Motor neuron (in vitro differentiated cells): ENCODE measurements at places on chromosomes 5 and 9. TPM values are rescaled to one million over a fixed set of nuclear protein-coding genes. Genes with fewer than 3 reads are reported as not detected.

NR5A1 gene
- 0.69 TPM in 1 of 2 replicates, not detected in the other for total RNA-seq

GZMA gene
- total RNA-seq, result 2.9 and 4.2 TPM in 2 replicates

IFNK gene
- 3.0 and 3.6 TPM in 2 replicates for total RNA-seq

DNA sequence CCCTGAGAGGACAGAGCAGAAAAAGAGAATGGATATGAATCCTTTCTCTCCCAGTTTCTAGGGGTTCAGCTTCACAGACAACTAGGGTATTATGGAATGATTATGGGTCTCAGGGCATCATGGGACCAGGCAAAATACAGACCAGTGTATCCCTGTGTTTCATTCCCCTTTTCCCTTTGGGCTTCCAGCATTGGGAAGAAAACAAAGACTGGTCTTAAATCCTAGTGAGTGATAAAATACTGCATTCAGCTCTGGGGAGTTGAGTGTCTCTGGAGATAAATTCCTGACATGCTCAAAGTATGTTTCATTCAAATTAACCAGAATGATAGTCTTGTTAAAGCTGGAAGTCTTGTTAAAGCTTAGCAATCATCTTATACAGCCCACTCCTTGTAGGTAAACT lies 2.4 kb upstream of the POU4F3 start:
- ATAC-seq, result no peak

DNA sequence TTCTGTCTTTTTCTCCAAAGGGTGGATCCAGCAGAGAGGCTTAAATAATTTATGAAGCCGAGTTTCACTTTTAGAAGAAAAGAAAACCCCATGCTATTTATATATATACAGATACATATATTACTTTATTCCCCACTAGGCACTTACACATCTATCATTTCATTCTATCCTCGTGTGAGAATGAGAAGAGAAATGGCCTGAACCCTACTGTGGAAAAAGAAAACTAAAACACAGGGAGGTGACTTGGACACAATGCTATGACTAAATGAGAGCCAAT lies 195.2 kb downstream of the NR3C1 start:
- no peak for ATAC-seq

GRCh38 chr5:157193699-157194424 lies 13.2 kb downstream of the ITK start:
- no peak for ATAC-seq

DNA sequence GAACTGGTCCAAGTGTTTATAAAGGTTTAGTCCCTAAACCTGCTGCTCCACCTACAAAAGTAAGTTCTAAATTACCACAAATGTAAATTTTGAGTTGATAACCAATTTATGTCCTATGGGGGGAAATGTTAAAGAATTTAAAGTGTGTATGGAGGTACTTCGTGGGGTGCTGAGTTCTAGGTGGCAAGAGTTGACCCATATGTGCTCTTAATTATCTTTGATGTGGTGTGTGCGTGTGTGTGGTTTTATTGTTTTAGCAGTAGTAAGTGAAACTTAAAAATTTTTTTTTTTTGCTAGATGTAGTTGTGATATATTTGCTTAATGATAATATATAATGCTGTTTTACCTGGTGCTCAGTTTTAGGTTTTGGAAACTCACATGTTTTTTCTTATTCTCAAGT lies 72.6 kb downstream of the GPBP1 start:
- ATAC-seq, result no peak

DNA sequence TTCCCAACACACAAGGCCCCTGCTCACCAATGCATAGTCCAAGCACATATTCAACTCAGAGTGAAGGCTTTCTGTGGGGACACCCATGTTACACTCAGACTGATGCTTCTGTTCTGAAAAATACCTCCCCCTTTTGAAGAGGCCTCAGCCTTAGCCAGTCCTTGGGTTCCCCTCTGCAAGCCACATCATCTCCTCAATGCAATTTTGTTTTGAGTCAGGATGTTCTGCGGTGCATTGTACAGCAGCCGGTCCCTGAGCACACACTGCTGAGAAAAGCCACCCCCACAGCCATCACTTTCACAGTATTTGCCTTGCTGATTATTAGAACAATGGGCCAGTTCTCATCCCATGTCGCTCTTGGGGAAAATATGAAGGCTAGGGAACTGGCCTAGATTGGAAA lies 241.2 kb downstream of the FAM114A2 start:
- no peak for ATAC-seq

- no peak for ATAC-seq
These were observed 101.8 kb downstream of the DOCK8 start for GRCh38 chr9:316382-316965.

DNA sequence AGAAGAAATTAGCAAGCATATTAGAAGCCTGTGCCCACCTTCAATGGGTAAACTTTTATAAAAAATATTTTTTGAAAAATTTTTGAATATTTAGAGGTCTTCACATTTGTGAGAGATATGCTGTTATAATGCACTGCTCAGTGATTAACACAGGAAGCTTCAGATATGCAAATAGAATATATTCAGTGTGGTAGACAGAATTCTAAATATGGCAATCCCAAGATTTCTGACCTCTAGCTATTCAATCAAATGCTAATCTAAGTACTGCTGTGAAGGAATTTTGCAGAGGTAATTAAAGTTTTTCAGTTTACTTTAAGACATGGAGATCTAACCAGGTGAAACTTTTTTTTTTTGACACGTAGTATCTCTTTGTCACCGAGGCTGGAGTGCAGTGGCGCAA lies 103.5 kb downstream of the ADAMTS19 start:
- no peak for ATAC-seq
